ENCODE measurements at places on chromosomes 12 and 14.

- DNase-seq, result no peak
These were observed 55.3 kb downstream of the DICER1 start for GRCh38 chr14:95101736-95102679.

DNA sequence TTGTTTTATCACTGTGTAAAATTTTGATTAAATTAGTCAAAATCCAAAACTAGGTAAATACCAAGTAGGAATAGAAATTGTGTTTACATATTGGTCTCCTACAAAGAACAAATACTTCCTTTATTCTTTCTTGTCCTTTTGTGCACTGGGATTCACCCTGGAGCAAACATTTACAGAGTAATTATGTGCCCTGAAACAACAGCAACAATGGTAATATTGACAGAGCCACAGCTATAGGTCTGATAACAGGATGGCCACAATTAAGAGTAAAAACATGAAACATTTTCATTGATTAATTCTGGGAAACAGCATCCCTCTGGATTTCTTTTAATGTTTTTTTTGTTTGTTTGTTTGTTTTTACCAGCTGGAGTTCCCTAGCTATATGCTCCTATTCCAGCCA, 61.2 kb downstream of the SLC38A6 start:
- no peak for DNase-seq

DNA sequence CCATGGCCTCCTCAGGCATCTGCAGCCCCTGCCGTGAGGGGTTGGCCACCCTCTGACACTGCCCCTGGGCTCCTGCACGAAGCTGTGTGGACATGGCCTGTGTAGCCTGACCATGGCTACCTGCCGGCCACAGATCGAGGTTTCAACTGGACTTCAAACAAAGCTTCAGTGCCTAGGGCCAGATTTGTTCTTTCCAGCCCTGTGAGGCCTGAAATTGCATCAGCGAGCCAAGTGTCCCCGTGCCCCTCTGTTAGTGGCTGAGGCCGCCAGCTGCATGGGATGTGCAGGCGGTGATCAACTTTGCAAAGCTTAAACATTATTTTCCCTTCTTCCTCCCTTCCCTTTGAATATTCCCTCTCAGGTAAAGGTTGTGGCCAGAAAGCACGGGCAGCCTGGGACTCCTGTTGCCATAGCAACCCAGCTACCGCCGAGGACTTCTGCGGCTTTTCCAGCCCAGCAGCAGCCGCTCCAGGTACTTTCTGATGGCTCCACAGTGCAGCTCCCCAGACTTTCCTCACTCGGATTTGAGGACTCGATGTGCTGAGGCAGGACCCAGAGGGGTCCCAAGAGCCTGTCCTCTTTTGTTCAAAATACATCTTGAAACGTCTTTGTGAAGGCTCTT, 35.8 kb downstream of the DDX51 start:
- peak; percentile 35 for DNase-seq

GRCh38 chr12:754851-755562, 2.6 kb downstream of the WNK1 start:
- DNase-seq, result no peak

- DNase-seq, result peak; percentile 56
These were observed 34.6 kb upstream of the ANKRD9 start for GRCh38 chr14:102544046-102544746.

DNA sequence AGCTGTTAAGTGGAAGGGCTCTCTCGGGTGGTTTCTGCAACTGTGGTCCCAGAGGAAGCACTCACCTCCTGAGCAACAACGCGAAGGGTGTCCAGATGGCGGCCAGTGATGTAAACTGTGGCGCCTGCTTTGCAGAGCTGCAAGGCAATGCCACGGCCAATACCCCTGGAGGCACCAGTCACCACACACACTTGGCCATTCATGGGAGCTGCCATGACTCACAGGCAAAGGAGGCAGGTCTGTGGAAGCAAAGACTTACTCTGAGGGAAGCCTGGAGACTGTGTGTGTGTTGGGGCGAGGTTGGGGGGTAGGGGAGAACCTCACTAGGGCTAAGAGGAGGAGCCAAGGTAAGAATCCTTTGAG, 707 bp downstream of the DHRS1 start:
- DNase-seq, result no peak

DNA sequence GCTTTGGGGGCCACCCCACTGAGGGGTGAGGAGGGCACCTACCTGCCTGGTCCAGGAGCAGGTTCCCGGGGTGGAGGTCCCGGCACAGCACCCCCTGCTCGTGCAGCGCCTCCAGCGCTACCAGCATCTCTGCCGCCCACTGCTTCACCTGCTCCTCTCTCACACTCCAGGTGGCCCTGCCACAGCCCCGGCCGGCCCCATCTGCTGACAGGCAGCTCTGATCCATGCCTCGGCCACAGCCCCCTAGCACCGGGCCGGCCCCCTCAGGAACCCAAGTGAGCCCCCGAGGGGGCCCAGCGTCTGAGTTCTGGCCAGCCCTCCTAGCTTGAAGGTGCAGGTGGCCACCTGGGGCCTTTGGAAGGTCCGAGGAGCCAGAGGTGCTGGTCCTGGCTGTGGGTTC, 13.6 kb downstream of the RPS6KL1 start:
- no peak for DNase-seq

DNA sequence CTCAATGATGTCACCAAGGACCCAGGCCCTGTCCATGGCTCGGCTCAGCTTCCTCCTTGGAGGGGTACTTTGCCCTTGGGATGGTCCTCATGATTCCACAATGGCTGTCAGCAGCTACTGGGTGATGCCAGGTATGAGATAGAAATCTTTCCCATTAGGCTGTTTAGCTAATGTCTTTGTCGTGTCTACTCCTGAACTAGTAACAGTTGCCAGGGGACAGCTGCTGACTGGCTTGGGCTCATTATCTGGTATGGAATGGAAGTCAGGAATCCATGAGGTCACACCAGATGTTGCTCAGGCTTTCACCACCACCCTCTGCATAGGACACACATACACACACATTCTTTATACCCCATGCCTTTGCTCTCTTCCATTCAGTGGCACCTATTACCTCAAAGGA, 9.2 kb downstream of the PRPH start:
- no peak for DNase-seq

DNA sequence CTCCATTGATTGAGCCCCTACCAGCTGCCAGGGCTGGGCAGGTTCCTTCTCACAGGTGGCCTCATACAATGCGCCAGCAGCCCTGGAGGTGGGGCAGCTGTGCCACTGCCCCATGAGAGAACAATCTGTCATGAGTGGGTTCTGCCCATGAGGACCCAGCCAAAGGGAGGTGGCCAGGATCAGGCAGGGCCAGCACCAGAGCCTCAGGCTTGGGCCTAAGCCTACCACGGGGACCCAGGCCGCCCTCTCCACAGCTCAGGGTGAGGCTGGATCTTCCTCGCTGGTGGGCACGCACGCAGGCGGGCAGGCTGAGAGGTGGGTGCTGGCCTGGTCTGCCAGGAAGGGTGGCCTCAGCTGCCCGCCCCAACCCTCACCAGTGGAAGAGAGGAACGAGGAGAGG, 110.7 kb downstream of the KIF26A start:
- no peak for DNase-seq

- DNase-seq, result no peak
These were observed 1.7 kb downstream of the ATF7IP start for GRCh38 chr12:14367040-14367661.

GRCh38 chr14:105207996-105208737, 27.1 kb upstream of the NUDT14 start:
- DNase-seq, result no peak

DNA sequence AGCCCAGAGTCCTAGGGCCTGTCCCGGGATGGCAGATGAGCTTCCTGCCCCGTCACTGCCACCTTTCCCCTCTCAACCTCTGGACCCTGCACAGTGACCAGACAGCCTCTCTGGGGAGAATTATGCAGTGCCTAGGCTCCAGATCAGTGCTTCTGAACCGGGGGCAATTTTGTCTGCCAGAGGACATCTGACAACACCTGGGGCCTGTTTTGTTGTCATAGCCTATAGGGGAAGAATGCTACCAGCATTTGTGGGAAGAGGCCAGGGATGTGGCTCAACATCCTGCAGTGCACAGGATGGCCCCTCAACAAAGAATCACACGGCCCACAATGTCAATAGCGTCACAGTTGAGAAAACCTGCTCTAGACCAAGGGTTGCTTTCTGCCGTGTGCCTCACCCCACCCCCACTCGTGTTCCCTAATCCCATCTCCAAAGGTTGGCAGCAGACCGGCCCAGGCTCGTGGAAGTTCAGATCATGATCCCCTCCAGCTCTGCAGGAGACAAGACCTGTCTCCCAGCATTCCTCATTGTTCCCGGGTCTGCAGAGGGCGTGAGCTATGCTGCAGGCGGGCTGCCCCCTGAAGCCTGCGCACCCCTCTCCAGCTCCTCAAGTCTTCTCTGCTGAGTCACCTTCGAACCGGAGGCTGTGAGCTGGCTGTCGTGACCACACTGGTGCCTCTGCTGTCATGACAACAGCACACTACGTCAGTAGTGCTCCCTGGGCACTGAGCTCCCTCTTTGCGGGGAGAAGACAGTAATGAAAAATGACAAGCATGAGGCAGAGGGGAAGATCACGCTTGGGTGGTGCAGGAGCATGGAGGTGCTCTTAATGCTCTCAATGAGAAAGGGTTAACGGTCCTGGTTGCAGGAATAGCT, 2.0 kb upstream of the GAPDH start:
- DNase-seq, result peak; percentile 51

DNA sequence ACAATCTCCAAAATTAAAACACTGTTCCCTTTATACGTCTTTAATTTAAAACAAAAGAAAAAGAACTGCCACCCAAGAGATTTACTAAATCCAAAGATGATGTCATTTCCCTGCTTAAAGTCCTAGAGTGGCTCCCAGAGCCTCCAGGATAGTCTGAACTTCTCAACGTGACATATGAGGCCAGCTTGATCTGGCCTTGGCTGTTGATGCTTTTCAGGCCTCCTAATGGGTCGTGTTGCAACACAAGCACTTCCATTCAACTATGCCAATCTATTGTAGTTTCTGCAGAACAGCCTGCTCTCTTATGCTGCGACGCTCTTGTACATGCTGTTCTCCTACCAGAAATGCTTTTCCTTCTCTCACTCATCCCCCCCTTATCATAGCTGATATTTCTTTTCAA, 35.7 kb downstream of the LGR5 start:
- no peak for DNase-seq

- DNase-seq, result no peak
These were observed 137.3 kb downstream of the TTC7B start for GRCh38 chr14:90678846-90679362.

GRCh38 chr14:96064866-96065265, 25.7 kb downstream of the C14orf132 start:
- DNase-seq, result no peak

DNA sequence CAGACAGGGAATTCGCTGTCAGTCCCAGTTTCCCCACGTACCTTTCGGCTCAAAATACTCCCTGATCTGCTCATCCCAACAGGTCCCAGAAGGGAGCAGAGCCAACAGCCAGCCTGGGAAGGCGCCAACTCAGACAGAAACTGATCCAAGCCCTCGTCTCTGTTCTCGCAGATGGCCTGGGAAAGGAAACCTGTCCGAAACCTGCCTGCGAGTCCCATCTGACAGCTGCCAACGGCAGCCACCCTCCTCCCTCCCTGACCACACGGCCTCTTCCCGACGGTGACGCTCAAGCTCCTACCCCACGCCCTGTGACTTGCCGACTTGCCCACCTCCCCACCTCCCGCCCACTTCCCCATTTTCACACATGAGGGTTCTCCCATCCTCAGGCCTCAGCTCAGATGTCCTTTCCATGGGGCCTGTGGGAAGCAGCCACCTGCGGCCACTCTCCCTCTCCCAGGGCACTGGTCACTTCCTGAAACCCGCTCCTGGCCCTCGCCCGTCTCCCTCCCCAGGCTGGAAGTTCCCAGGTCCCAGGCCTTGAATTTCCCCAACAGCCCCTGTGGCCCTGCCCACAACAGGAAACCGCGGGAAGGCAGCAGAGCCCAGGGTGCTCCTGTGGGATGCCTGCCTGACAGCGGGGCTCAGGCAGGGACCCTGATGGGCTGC, 60.9 kb upstream of the FBRSL1 start:
- no peak for DNase-seq

DNA sequence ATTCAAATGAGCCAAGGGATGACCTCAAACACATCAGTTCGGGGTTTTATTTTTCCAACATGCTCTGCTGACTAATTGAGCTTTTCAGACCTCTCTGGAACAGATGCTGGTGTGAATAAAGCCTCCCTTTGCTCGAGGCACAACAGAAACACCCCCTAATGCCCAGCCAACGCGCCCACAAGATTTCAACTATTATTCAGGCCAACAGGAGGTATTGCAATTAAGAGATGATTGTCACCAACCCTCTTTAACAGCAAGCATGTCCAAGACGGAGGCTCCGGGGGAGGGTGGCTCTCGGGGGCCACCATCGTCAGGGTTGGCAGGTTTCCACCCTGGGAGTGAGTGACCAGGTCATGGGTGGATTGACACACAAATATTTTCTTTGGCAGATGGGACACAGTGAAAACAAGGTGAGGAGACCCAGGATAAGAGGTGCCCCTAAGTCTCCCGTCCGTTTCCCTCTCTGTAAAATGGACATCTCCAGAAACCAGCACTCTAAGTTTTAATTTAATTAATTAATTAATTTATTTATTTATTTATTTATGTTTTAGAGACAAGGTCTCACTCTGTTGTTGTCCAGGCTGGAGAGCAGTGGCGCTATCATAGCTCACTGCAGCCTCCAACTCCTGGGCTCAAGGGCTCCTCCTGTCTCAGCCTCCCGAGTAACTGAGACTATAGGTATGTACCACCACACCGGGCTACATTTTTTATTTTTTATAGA, 56.1 kb downstream of the MAP1LC3B2 start:
- DNase-seq, result peak; percentile 40

DNA sequence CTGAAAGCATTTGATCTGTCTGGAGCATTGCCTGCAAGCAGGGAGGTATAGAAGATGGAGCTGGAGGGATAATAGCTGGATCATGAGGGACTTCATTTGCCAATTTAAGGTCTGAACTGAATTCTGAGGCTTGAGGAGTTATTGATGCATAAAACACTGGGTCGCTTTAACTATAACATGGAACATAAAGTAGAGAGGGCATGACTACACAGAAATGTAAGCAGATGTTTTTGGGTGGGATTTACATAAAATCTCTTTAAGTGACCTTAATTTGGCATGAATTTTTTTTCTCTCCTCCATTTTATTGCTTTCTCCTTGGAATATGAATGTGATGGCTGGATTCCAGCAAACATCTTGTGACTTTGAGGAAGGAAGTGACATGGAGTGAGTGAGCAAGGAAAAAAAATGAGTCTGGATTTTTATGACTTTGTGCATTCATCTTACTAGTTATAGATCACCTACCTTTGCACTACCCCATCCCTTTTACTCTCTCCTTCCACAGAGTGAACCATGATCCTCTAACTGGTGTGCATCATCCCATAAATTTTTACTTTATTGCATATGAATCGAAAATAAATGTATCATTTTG, 356.0 kb downstream of the DUSP6 start:
- DNase-seq, result no peak
